CD4-positive, alpha-beta T cell treated with Interleukin-4 for 4 hours (primary cell): ENCODE measurements at places on chromosomes 11 and 22.

DNA sequence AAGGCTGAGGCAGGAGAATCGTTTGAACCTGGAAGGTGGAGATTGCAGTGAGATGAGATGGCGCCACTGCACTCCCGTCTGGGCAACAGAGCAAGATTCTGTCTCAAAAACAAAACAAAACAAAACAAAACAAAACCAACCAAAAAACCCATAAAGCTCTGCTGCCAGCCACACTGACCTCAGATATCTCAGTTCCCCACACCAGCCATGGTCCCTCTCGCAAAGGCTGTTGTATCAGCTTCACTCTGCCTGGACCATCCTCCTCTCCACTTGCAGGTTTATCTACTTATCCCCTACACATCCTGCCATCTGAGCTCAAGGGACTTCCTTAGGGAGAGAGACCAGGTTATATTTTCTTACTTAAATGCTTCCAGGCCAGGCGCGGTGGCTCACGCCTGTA is 11.1 kb downstream of the BACE1-AS start:
- DNase-seq, result no peak

DNA sequence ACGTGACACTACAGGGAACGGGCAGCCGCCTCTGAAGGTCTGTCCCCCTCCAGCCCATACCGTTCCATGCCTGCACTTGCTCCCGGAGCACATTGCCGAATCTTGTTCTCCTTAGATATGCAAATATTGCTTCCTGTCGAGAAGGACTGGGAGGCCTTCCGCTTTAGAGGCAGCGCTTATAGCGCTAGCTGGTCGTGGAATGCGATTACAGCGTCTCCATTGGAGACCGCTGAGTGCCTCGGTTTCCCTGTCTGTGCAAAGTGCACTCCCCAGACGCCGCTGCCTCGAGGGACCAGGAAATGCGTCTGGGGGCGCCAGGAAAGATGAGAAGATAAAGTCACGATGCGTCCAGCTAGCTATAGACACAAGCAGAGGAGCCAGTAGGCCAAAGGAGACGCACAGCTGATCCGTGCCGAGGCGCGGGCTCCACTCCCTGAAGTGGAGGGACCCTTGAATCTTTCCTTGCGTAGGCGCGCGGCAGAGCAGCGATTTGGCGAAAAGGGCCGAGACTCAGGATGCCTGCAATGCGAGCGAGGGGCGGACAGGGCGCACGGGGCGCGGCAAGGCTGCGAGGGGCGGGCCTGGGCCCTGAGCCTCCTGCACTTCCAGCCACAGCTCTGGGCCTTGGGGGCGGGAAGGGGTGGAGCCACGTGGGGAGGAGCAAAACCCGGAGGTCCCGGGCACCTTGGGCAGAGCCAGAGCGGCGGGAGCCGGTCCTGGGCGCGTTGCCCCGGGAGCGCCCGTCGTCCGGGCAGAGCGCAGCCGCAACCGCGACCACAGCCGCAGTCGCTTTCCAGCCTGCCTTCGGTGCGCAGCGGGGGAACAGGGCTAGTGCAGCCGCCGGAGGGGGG is at the start of gene RASSF10:
Gene RASSF10 (plus strand): TSS at position 692 of the 851 bp plus-strand sequence. CDS start 261 bp downstream, outside the sequence.
- DNase-seq, result no peak

GRCh38 chr11:17517186-17517585 is 27.0 kb downstream of the USH1C start:
- DNase-seq, result no peak

DNA sequence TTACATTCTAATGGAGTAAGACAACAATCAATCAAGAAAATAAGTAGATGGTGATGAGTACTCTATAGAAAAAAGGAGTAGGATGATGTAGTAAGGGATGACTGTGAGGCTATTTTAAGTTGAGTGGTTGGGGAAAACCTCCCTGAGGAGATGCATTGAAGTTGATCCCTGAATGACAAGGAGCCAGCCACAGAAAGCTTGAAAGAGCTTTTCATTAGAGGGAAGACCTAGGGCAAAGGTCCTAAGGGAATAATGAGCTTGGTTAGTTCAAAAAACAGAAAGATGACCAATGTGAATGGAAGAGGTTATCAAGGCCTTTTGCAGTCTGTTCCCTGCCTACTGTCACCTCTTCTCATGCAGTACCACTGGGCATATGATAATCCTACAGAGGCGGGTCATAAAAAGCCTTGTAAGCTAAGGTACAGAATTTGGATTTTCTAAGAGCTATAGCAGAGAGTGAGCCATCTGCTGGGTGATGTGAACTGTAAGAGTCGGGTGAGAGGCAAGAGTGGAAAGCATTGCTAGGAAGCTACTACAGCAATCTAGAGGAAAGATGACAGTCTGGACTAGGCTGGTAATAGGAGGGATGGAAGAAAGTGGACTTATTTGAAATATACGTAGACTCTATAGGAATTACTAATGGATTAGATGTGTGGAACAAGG is 3.1 kb downstream of the PPP2R1B start:
- DNase-seq, result no peak

- no peak for DNase-seq
Observed at GRCh38 chr22:42623756-42624441, 9.2 kb upstream of the POLDIP3 start.

GRCh38 chr11:108562746-108563581 is 30.6 kb downstream of the EXPH5 start:
- DNase-seq, result no peak

- DNase-seq, result no peak
Observed at GRCh38 chr11:92346220-92346619, 121.6 kb downstream of the FAT3 start.

DNA sequence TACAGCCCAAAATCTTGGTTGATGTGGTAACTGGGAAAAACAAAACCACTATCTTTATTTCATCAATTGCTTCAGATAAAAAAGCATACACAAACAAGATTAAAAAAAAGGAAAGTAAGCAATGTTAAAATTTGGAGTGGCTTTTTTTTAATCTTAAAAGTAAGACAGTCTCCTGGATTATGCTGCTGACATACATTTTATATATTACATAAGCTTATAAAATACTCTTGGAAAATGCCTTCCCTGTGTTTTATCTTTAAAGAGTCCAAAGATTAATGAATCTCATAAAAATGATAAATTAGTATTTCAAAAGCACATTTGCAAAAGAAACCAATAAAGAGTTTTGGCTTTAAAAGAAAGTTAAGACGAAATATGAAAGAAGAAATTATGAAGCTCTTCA is 132.7 kb downstream of the DLG2 start:
- DNase-seq, result no peak

DNA sequence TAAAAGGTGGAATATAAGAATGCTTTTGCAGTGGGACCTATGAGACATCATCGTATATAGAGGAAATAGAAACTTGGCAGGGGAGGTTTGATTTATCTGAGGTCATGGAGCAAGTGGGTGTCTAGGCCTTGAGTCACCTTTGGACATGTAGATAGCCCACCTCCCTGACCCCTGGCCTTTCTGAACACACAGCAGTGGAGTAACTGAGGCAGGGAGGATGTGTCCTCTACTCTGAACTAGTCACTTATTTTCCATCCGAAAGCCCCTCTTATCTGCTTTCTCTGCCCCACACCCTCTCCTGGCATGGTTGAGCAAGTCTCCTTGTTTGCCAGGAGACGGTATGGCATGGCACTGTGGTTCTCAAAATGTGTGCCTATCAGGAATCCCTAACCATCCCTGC is 7.9 kb downstream of the CD82 start:
- no peak for DNase-seq

- DNase-seq, result no peak
Observed at GRCh38 chr11:12016246-12016645, 7.8 kb upstream of the DKK3 start.

DNA sequence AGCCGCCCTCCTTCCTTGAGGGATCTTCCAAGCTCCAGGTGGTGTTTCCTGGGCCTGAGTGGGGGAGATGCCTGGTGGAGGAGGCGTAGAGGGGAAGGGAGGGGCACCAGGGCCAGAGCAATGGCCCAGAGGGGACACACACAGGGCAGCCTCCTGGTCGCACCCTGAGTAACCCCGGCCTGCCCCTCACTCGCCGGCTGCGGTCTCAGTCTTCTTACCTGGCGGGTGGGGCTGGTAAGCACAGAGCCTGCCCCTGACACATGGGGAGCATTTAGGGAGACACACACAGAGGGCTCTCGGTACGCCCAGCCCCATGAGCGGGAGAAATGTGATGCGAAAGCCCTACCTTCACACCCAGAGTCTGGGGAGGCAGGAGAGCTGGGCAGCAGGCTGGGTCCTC is 23.9 kb downstream of the IGF2 start:
- DNase-seq, result no peak

DNA sequence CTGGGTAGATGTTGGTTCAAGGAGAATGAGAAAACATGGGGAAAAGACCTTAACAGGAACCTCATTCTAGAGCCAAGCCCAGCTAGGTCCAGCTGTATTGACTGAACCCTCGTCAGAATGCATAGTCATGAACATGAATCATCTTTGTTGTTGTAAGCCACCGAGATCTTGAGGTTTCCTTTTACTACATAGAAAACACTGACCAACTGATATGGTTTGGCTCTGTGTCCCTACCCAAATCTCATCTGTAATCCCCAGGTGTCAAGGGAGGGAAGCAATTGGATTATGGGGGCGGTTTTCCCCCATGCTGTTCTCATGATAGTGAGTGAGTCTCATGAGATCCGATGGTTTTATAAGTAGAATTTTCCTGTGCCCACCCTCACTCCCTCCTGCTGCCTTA is 19.4 kb upstream of the PHOX2A start:
- DNase-seq, result no peak

DNA sequence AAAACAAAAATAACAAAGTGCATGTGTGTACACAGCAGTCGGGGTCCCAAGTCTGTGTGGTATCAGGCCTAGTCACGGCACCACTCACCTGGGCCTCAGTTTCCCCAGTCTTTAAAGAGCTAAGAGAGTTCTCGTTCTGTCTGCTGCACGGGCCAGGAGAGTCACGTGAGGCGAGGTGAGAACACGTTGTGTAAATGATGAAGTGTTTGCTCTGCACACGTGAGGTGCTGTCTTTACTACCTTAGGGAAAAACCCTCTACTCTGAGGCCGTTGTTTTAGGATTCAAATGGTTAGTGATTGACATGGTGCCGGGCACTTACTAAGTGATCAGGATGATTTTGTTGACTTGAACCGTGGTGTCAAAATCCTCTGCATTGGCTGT is 86.5 kb upstream of the PPARA start:
- no peak for DNase-seq

DNA sequence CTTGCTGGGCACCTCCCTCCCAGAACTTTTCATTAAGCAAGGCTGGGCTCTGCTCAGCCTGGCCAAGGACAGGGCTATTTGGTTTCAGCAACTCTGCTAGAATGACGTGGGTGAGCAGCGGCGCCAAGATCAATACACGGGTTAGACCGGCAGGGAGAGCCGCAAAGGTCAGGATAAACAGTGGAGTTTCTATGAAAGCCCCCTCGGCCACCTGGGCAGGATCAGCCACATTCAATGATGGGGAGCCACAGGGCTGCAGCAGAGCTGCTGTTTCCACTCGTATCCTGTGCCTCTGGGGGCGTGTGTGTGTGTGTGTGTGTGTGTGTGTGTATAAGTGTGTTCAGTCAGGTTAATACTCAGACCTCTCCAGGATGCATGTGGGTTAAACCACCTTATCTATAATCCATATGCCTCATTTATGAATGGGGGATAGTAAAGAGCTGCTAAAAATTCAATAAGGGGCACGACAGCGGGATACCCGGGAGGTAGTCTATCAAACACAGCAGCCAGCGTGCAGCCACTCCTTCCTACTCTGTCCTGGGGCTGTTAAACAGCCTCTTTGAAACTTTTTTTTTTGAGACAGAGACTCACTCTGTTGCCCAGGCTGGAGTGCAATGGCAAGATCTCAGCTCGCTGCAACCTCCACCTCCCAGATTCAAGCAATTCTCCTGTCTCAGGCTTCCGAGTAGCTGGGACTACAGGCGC is 34.8 kb downstream of the MYH9 start:
- no peak for DNase-seq

- peak; percentile 36 for DNase-seq
Observed at GRCh38 chr11:129992161-129992944, 10.3 kb downstream of the PRDM10 start.

- no peak for DNase-seq
Observed at GRCh38 chr22:46749682-46750529, 11.9 kb upstream of the CERK start.

DNA sequence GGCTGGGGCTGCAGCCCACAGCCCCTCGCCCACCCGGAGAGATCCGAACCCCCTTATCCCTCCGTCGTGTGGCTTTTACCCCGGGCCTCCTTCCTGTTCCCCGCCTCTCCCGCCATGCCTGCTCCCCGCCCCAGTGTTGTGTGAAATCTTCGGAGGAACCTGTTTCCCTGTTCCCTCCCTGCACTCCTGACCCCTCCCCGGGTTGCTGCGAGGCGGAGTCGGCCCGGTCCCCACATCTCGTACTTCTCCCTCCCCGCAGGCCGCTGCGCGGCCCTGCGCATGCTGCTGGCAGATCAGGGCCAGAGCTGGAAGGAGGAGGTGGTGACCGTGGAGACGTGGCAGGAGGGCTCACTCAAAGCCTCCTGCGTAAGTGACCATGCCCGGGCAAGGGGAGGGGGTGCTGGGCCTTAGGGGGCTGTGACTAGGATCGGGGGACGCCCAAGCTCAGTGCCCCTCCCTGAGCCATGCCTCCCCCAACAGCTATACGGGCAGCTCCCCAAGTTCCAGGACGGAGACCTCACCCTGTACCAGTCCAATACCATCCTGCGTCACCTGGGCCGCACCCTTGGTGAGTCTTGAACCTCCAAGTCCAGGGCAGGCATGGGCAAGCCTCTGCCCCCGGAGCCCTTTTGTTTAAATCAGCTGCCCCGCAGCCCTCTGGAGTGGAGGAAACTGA is 731 bp downstream of the GSTP1 start:
- no peak for DNase-seq

GRCh38 chr11:92739041-92739440 is 230.4 kb upstream of the MTNR1B start:
- DNase-seq, result no peak

DNA sequence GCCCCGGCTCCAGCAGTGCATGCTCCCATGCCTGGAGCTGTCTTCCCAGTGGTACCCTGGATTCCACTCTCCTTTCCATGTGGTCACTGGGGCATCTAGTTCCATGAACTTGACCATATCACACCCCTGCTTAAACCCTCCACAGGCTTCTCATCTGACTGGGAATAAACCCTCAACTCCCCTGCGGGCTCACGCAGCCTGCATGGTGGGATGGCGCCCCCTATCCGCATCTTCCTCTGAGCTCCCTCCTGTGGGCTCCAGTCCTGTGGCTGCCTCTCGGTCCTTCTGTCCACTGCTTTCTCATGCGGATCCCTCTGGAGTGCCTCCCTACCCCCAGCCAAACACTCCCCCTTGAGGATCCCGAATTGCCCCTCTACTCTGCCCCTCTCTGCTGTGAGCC is 41.4 kb upstream of the TTLL12 start:
- DNase-seq, result no peak
